ENCODE measurements at places on chromosomes 7 and 10. TPM values are rescaled to one million over a fixed set of nuclear protein-coding genes. Genes with fewer than 3 reads are reported as not detected.

- DNase-seq, result no peak
These were observed 21.5 kb upstream of the DDX50 start for GRCh38 chr10:68879628-68880027.

- no peak for DNase-seq
These were observed 15.6 kb upstream of the AKR1C3 start for GRCh38 chr10:5078547-5079180.

GRCh38 chr10:7101451-7101850, 309.4 kb downstream of the SFMBT2 start:
- no peak for DNase-seq

DNA sequence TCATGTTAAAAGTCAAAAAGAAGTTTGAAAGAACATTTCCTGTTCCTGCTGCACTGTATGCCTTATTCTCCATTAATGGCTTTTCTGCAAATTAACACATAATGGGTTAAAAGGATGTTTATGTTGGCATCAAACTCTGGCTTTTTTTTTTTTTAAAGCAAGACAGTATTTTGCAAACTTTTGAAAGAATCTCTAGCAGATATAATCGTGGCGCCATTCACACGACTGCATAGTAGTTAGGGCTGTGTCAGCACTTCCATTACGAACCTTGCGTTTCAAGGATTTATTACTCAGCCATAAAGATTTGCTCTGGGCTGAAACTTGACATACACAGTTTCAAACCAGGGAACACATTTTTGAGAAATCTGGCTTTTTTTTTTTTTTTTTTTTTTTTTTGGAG, 207.8 kb downstream of the DYNC1I1 start:
- no peak for DNase-seq

- DNase-seq, result no peak
These were observed 39.7 kb downstream of the FRMPD2 start for GRCh38 chr10:48234787-48235186.

DNA sequence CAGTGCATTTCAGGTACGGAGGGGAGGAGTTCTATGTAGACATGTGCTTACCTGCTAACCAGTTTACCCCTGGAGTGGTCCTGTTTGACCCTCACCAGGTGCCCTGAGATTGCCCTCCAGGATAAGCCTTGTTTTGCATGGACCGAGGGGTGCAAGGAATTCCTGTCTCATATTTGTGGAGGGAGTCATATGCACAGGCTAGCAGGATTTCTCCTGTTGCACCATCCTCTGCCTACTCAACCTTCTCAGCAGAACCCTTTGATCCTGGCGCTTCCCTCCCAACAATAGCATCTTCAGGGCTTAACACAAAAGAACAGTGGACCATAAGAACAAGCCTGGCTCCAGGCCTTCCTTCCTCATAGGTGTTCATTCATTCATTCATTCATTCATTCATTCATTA, 7.2 kb downstream of the TRPV6 start:
- DNase-seq, result peak; percentile 31

DNA sequence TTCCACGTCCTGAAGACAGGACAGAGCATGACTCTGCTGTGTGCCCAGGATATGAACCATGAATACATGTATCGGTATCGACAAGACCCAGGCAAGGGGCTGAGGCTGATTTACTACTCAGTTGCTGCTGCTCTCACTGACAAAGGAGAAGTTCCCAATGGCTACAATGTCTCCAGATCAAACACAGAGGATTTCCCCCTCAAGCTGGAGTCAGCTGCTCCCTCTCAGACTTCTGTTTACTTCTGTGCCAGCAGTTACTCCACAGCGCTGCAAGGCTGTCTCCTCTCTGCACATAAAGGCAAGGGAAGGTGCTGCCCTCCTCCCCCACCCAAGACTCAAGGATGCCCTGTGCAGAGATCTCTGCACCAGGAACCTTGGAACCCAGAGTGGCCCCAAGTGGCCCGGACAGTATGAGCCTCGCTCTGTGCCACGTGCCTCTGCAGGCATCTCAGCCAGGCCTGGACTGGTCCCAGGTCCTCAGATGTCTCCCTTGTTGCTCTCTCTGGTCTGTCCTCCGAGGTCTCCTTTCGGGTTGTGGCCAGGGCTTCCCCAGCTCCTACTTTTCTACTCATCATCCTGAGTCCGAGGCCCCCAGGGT, 230.3 kb upstream of the PRSS58 start:
- no peak for DNase-seq

- no peak for DNase-seq
These were observed 253.7 kb downstream of the DYNC1I1 start for GRCh38 chr7:96026010-96026409.

GRCh38 chr7:153389261-153389660, 629.7 kb downstream of the ACTR3B start:
- DNase-seq, result no peak

- DNase-seq, result no peak
These were observed 120.6 kb downstream of the ZWINT start for GRCh38 chr10:56240471-56240870.

DNA sequence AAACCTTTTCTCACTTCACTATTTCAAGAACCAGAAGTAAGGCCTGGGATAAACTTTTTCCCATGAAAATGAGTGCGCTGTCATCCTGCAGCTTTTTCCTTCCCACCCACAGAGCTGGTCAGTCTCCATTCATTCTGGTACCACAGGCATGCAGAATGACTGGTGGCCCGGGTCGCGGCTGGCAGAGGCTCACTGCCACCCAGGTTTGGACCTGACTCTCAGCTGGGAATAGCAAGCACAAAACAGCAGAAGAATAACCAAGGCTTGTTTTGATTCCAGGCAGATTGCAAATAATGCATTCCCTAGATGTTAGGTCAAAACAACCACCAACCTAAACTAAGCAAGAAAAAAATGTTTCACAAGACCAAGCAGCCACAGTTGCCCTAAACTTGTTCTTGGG, 190.5 kb upstream of the NRP1 start:
- no peak for DNase-seq

DNA sequence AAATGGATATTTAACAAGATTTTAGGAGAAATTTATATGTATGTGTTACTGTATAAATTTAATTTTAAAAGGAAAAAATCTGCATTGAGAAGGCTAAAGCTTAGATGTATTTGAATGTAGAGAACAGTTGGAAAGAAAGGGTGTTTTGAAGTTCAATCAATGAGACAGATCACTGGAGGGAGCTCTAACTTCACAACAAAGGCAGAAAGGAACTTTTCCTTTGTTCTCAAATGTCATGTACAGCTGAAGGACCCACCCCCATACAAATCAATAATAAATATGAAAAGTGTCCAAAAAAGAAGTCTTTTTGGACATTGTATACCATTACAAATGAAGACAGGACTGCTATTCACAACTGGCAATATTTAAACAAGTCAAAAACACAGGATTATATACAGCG, 403.4 kb downstream of the DNAJB9 start:
- DNase-seq, result no peak

DNA sequence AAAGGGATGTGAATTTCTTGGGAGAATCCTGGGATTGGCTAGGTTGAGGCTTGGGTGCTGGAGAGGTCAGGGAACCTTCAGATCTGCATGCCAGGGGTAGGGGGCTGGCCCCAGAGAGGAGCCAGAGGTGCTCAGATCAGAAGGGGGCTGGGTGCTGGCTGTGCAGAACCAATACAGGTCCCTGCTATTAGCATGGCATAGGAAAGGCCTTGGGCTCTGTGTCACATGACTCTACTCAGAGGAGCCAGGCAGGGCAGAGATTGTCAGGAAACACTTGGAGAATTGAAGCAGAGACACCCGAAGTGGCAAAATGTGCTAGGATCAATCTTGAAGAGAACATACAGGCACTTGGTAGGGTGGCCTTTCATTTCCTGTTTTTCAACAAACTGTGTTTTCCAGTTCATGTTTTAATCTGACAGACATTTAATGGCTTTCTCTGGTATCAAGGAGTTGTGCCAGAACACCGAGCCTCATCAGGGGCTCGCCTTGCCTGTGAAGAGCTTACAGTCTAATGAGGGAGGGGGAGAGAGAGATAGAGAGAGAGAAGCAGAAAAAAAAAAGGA, 498.9 kb downstream of the RPS24 start:
- DNase-seq, result no peak

- no peak for DNase-seq
These were observed 446.0 kb upstream of the PODXL start for GRCh38 chr7:132002343-132002968.

- DNase-seq, result no peak
These were observed 598 bp downstream of the JAZF1 start for GRCh38 chr7:28180031-28180363.

ZNF425 gene
- 1.7 TPM for total RNA-seq

DNA sequence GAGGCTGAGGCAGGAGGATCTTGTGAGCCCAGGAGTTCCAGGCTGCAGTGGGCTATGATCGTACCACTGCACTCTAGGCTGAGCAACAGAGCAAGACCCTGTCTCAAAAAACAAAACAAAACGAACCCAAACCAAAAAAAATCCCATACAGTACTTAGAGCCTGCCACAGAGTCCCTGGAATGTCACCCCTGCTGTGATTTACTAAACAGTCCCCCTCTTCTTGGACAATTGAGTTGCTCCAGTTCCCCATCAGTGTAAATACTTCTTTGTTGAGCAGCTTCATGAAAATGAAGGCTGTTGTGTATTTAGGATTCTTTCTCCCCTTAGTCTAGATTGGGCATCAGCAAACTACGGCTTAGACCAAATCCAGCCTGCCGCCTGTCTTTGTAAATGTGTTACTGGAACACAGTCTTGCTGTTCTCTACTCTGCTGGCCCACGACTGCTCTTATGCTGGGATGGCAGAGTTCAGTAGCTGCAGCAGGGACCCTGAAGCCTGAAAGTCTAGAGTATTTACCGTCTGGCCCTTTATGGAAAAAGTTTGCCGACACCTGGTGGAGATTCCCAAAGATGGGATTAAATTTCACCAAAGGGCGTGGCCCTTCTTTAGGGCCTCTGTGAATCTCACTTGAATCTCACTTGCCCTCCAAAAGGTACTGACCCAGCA, 57.8 kb downstream of the PALD1 start:
- no peak for DNase-seq

Measured in posterior vena cava (tissue), 2 donors.